ENCODE measurements at places on chromosomes 5 and 9.

DNA sequence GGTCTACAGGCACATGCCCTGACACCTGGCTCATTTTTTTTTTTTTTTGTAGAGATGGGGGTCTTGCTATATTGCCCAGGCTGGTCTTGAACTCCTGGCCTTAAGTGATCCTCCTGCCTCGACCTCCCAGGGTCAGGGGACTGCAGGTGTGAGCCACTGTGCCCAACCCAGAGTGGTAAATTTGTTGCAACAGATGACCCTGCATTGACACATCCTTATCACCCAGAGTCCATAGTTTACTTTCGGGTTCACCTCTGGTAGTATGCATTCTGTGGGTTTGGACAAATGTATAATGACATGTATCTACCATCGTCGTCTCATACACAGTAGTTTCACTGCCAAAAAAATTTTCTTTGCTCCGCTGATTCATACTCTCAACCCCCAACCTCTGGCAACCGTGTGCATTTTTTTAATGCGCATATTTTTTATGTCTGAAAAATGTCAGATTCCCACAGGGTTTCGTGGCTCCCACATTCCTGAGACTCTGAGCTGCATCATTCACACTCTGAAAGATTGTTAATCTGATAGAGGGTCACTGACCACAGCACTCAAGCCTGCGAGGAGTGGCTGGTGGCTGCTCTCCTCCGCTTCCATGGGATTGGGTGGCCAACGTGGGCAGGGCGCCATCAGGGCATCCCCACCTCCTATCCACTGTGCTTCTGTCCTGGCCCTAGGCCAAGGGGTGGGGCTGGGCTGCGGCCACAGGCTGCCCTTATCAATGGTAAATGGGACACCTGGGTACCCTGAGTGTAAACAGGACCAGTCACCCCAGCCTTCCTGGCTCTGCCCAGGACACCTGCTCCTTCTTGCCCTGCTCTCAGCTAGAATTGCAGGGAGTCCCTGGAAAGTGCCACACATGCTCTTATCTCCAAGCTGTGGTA is 9.6 kb downstream of the NDST1 start:
- no peak for DNase-seq

DNA sequence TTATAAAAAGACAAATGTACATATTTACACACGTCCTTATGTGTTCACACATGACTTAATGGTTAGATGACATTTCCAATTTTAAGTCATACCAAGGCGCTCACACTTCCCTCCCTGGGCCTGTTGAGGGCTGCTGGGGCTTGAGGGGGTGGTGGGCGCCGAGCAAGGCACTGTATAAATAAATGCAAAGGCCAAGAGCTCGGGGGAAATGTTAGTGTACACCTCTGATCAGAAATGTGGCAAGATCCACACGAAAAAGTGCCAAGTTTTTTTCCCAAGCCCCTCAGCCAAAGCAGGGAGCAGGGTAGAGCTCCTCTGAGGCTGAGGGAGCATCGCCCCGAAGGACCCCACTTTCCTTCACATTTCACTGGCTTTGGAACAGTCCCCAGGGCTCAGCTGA is 7.5 kb downstream of the IRF1 start:
- DNase-seq: no peak

DNA sequence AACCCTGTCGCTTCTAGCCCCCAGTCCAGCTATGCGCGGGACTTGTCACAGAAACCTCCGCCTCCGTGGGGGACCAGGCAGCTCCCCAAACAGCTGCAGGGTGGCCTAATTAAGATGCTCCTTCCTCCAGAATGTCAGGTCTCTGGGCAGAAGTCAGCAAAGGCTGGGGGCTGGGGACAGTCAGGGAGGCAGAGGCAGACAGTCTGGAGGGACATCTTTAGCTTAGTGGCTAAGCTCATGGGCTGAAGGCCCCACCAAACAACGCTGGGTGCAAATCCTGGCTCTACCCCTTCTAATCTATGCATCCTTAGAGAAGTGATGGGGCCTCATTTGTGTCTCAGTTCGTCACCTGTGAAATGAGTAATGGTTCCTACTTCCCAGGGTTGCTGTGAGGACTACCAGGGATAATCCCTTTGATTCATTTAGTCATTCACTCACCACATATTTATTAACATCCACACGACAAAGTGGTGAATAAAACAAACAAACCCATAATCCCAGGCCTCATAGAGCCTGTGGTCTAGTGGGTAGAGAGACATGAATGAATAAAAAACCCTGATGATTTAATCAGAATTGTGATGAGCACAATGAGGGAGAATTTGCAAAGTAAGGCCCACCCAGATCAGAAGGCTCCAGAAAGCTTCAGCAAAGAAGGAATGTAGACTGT is 20.2 kb upstream of the MED27 start:
- DNase-seq: no peak

GRCh38 chr9:70492319-70492777 is 77.9 kb upstream of the KLF9 start:
- DNase-seq: no peak

DNA sequence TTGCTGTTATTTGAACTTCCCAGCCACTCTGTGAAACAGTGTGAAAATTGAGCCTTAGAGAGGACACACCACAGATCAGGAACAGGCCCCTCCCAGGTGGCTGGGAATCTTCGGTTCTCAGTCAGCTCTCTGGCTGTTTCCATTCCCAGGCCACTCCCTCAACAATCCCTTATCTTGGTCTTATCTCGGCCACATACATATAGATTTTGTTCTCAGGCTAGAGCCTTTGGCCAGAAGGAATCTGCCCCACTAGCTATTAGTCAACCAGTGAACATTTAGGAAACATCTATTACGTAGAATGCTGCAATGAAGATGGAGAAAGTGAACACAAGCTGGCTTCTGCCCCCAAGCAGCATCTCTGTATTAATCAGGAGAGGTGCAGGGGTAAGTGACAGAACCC is 21.0 kb upstream of the WWC1 start:
- no peak for DNase-seq

DNA sequence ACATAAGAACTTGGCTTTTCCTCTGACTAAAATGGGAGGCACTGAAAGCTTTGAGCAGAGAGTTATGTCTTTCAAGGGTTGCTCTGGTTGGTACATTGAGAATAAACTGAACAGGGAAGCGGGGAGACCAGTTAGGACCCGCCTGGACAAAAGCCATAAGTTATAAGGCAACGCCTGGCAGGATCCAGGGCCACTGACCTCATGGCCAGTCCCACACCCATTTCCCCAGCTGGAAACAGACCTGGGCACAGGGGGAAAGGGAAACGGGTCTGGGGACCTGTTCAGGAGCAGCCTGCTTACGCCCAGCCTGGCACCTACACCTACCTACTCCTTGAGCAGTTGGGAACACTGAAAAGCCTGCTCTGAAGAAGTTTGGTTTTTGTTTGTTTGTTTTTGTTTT is 1.3 kb downstream of the SPINK4 start:
- no peak for DNase-seq

DNA sequence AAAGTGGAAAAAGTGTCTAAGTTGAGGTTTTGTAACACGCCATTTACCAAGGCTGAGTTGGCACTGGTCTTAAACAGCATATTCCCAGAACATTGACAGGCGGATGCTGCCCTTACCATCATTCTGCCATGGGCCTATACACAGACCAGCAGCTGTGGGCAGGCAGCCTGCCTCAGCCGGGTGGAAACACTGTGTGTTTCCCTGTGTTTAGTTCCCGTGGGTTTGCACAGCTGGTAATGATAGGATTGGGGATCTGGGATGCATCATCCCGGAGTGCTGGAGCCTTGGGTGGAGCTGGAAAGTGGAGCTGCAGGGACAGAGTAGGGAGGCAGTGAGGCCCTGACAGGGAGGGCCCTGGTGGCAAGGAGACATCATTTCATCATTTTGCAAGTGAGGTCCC is 5.5 kb upstream of the FGD3 start:
- no peak for DNase-seq

GRCh38 chr5:90408571-90409317 is 812 bp downstream of the CETN3 start:
- DNase-seq: no peak

DNA sequence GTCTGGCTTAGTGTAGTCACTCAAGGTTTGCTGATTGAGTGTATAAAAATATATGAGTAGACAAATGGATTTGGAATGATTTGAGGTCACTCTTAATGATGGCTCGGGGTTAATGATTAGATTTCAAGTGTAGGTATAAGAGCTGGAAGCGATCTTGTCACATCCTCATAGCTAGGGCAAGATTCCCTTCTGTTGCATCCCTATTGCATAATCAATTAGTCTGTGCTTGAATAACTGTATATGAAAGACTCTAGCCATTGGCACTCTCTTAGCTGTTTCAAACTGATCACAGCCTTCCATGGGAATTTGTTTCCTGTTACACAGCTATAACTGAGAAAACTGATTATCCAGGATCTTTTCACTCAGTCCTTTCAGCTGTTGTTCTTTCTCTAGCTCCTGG is 811.6 kb downstream of the TLE4 start:
- no peak for DNase-seq

DNA sequence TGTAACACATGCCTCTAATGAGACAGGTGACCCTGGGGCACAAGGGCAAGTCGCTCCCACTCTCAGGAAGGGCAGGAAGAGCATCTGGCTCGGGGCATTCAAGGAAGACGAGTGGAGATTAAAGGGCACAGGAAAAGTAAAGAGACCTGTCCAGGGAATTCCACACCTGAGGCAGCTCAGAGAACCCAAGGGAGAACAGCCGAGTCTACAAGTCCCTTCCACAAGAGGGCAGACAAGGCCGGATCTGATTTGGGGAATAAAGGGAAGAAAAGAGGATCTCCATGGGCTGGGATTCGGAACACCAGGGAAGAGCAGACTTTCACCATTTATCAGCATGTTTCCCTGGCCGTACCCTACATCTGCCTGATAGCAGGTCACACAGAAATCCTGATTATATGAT is 28.1 kb downstream of the GPX3 start:
- no peak for DNase-seq

DNA sequence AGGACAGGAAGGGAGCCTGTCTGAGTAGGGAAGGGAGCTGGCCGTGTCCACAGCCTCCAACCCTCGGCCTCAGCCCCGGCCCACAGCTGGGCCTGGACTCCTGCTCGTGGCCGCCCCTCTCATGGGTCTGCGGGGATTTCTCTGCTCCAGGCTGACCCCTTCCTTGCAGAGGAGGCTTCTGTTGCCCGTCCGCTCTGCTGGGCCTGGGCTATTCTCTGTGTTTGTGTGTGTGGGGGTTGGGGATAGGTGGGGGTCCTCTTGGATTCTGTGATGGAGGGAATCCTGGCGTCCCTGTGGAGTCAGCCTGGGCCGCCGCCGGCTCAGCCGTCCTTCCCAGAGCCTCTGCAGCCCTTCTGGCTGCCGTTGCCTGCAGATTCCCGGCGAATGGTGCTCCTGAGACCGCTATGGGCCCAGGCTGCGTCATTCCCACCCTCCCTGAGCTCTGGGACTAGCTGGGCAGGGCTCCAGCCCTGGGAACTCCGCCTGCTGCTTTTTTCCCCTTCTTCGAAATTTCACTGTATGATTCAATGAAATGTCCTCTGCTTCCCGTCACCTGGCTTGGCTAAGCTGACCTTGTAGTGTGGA is 64.2 kb downstream of the FGF18 start:
- DNase-seq: peak; percentile 80

GRCh38 chr9:136193891-136194279 is 11.0 kb downstream of the LHX3 start:
- no peak for DNase-seq

DNA sequence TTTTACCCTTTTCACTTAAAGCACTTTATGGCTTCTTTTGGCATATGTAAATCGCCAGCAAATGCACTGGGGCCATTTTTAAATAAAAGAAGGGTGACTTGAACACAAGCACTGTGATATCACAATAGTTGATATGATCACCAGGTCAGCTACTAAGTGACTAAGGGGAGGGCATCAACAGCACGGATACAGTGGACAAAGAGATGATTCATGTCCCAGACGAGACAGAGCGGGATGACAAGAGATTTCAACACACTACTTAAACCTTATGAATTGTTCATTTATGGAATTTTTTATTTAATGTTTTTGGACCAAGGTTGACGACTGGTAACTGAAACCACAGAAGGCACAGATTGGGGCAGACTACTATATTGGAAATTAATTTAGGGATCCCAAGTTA is 54.1 kb downstream of the RORB start:
- DNase-seq: no peak
